ENCODE measurements at places on chromosomes 2 and 18.

GRCh38 chr2:45119038-45119437 lies 109.8 kb upstream of the SIX2 start:
- DNase-seq: no peak

DNA sequence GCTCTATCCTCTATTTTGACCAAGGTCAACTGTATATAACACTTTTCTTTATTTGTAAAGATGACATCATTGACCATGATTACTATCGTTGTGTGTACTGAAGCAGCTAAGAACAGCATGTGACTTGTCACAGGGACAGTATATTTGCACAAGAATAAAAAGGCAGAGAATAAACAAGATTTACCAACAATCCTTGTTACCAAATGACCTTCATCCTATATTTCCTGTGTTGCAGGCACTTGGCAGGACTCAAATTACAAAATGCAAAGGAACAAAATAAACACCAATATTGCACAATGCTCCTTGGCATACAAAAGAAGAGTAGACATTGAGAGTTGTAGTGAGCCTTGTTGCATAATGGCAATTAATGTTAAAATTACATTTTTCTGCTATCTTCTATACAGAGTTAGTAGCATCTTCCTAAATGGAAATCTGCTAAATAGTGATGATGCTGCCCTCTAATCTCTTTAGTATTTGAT lies 61.8 kb downstream of the RFTN2 start:
- no peak for DNase-seq

DNA sequence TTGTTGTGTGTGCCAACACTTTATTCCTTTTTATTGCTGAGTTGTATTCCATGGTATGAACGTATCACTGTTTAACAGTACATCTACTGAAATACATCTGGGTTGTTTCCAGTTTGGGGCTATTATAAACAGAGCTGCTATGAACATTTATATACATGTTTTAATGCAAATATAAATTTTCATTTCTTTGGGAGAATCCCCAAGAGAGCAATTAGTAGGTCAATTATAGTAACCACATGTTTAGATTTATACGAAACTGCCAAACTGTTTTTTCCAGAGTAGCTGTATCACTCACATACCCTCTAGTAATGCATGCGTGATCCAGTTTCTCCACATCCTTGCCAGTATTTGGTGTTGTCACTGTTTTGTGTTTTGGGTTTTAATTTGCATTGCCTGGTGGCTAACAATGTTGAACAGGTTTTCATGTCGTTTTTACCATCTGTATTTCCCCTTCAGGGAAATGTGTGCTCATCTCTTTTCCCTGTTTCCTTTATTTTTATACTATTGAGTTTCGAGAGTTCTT lies 81.0 kb downstream of the TMEM131 start:
- DNase-seq: no peak

GRCh38 chr2:198417836-198418235 lies 613.4 kb downstream of the PLCL1 start:
- no peak for DNase-seq

DNA sequence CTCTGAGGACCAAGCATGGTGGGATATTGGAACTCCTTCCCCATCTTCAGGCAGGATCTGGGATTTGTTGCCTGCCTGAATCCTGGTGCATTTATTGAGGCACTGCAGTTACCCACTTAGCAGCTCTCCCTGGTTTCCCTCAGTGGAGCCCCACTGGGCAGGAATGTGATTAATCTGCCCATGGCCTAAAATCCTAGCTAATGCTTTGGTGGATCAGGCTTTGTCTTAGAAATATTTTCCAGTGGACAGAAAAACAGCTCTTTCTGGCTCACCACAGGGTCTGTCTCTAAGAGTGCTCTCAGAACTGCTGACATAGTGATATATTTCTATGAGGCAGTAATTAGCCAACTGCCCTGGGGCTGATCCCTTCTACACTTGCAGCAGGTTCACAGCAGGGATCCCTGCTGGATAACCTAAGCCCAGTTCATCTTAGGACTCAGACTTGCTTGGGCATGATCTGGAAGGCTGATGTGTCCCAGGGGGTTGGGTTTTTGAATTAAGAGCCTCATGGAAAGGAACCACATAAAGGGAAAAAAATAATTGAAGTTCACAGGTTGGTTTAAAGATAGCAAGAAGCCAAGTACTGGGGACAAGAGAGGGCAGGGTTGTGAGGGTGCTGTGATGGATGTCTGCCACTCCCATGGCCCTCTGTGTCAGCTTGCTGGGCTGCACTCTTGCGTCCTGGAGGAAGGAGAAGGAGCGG lies 44.3 kb upstream of the ZDBF2 start:
- no peak for DNase-seq

- no peak for DNase-seq
Observed at GRCh38 chr2:172863341-172863740, 127.7 kb downstream of the RAPGEF4 start.

GRCh38 chr2:11339508-11340083 lies 4.8 kb downstream of the ROCK2 start:
- no peak for DNase-seq

GRCh38 chr18:44556296-44556695 lies 124.4 kb upstream of the SETBP1 start:
- no peak for DNase-seq

All from stimulated activated CD8-positive, alpha-beta memory T cell treated with anti-CD3 and anti-CD28 coated beads, Interleukin-15, amount 100 ng/mL, for 4 hours (primary cell).